ENCODE measurements at places on chromosomes 11 and 22.

DNA sequence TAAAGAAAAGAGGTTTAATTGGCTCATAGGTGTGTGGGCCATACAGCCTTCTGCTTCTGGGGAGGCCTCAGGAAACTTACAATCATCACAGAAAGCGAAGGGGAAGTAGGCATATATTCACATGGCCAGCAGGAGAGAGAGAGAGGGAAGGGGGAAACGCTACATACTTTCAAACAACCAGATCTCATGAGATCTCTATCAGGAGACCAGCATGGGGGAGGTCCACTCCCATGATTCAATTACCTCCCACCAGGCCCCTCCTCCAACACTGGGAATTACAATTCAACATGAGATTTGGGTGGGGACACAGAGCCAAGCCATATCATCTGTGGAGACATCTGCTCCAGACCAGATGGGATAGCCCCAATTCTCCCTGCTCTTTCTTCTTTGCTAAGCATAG, 866.0 kb downstream of the BRD1 start:
- DNase-seq, result no peak

GRCh38 chr11:120655589-120655988, 144.0 kb downstream of the GRIK4 start:
- DNase-seq, result no peak

DNA sequence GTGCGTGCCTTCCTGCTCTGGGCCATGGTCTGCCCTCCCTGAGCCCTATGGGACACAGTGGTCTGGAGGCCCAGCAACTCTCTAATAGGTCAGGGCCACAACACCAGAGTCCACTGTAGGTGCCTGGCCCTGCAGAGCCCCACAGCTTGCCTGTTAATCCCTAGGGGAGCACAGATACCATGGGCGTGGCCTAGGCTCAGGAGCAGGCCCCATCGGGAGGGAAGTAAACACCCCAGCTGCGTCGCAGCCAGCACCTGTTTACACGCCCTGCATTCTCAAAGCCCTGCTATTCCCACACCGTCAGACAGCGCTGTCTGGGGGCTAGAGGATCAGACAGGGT, 2.5 kb downstream of the KCTD17 start:
- no peak for DNase-seq

DNA sequence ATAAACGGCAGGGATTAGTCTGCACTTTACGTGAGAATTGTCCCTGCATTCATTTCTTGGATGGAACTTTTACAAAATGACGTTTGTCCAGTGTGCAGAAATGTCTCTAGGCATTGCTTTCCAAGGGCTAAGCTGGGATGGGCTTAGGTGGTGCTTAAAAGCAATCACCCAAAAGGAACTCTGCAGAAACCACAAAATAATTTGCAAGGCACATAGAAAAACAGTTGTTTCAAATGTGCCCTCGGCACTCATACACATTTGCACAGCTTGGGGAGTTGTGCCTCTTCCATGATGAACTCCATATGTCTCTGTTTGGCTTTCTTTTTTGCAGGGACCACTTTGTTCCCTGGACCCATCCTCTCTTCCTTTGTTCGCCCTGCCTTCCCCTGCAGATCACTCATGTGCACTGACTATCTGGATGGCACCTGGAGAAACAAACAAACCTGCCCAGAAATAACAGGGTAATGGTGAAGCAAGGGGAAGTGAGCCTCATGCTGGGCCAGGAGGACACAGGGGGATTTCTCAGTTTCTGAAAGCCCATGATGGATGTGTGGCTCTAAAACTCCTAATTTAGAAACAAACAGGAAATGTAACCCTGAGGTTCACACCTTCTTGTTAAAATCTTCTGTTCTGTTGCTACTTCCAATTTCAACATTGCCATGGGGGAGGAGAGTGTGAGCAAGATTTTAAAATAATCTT, 150.2 kb downstream of the SNX19 start:
- no peak for DNase-seq

GRCh38 chr11:35141571-35141971, 2.6 kb downstream of the CD44 start:
- peak; percentile 62 for DNase-seq

DNA sequence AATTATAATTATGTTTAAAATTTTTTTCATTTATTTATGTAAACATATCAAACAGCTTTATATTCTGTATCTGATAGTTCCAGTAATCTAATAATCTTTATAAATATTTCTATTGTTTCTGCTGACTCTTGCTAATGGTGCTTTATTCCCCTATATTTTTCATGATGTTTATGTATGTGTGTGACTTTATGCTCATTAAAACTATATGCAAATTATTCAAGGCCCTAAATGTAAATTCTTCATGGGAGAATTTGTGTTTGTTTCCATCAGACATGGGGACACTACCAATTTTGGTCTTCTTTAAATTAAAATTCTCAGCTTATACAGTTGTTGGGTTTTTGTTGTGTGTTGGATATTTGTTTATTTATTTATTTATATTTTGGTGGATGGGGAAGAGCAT, 13.7 kb upstream of the ALKBH3 start:
- no peak for DNase-seq

DNA sequence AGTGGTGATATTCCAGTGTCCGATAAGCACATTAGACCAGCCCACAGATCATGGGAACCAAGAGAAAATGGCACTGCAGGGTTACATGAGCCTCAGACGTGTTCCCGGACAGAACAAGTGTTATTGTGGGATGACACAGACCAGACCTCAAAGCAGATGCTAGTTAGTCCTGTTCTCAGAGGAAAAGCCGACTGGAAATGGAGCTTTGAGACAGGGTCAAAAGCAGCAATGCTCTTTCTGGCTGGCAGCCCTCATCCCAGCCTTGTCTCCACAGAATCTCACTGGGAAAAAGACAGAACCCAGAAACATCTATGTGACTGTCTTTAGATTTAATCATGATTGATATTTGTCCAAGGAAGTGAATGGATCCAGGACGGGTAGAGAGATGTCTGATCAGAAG, 506.8 kb downstream of the INSC start:
- DNase-seq, result no peak

GRCh38 chr11:101717619-101718018, 133.8 kb upstream of the TRPC6 start:
- no peak for DNase-seq

GRCh38 chr11:119229288-119229672, 23.1 kb downstream of the CBL start:
- no peak for DNase-seq

DNA sequence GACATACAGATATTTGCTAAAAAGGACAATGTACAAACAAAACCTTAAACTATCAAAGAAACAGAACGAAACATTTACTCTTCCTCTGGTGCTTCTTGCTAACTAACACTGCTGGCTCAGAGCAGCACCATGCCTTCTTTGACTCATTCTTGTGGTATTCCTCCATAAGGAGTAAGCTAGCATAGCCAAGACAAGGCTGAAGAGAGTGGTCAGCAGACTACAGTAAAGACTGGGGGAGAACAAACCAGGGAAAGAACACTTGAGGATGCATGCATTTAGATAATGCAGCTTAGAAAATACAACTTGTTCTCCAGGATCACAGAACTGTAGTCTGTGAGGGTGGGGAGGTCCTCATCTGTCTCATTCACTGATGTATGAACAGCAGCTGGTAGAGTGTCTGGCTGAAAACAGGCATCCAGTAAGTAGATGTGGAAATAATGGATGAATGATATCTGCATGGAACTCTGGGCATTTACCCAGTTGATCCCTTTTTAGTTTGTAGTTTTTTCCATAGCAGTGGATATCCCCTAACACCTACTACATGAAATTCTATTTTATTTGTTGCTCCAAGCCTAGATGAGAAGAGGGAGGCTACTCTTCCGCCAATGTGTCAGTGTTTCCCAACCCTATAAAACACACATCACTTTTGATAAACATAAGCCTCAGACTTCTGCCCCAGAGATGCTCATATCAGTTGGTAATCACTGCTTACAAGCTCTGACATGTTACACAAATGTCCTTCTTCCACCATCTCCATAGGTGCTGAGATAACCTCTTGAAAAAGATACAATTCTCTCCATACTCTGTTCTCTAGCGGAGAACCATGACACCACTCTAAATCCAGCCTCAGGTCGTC, 7.3 kb downstream of the SNX19 start:
- DNase-seq, result no peak

DNA sequence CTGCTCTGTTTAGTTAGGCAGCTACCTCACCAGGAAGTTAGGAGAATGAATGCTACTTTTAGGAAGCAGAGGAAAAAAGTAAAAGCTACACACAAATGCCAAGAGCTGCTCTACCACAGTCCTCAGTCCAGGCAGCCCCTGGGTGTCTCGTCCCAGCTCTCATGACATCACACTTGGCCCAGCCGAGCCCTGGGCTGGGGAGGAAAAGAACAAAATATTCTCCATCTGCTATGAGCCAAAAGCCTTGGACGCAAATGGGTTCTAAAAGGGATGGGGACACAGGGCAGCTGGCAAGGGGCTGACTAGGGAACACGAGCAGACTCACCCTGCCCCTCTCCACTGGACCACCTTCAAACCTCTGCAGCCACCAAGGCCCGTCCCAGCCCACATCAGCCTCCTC, 26.1 kb downstream of the TMEM184B start:
- peak; percentile 80 for DNase-seq

- DNase-seq, result no peak
Measured at GRCh38 chr11:82398300-82398815, 335.3 kb downstream of the FAM181B start.
